ENCODE measurements at places on chromosomes 3 and 15.

DNA sequence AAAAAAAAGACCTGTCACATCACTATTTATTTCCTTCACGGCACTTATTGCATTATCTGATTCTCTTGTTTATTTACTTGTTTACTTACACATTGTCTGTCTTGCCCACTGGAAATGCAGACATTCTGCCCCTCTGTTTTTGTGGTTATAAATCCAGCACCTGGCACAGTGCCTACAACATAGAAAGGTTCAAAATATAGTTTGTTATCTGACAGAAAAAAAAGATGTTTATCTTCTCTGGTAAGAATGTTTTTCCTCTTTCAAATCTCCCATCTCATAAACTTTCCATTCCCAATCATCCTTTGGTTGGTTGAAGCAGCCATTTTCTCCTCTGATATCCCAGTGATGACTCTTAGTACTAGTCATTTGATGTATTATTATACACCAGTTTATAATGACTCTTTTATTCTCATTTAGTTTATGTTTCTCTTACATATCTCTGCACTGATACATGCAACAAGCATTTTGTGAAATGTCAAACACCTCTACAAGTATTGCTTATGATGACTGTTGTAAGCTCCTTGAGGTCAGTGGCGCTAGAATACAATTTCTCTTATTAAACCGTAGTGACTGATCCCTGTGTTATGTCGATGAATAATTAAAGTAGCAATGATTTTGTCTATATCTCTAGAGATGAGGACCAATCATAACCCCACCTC, 398.4 kb upstream of the TBL1XR1 start:
- DNase-seq: no peak

DNA sequence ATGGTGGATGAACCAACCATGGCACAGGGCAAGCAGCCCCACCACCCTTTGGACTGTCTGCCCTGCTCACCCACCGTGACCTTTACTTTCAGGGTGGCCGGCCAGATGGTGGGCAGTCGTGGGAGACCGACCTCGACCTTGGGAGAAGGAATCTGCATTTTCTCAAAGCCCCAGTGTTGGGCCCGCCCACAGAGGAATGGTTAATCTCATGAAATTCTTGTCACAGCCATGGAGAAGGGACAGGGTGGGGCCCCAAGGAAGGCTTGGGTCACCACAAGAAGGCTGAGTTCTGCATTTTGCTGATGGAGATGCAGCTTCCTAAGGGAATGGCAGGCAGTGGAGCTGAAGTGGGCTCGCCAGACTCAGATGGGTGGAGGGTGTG, 2.9 kb downstream of the PLXND1 start:
- DNase-seq: no peak

DNA sequence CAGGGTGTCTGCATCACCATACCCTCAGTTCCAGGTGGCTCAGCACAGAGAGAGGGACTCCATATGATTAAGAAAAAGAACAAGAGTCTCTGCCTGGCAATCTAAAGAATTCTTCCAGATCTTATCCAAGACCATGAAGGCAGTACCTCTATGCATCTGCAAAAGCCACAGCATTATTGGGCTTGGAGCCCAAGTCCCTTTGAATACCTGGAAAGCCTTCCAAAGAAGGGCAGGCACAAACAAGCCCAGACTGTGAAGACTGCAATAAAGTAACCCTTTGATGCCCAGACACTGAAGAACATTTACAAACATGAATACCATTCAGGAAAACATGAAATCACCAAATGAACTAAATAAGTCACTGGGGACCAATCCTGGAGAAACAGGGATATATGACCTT, 60.9 kb upstream of the DIPK2A start:
- DNase-seq: no peak

DNA sequence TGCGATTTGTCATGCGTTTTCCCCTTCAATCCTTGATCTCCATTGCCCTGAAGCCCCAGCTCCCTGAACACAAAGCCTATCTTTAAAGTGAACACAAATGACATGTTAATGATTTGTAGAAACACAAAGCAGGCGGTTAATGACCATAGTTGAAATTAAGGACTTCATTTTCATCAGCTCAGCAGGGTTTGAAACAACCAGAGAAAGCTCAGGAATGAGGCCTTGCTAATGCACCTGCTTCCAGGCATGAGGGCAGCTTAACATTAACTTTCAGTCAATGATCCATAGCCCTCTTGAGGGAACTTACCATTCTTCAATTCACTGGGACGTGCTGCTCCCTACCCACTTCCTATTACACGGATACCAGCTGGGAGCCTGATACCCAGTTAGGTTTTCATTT, 427.2 kb upstream of the CBLB start:
- DNase-seq: no peak

DNA sequence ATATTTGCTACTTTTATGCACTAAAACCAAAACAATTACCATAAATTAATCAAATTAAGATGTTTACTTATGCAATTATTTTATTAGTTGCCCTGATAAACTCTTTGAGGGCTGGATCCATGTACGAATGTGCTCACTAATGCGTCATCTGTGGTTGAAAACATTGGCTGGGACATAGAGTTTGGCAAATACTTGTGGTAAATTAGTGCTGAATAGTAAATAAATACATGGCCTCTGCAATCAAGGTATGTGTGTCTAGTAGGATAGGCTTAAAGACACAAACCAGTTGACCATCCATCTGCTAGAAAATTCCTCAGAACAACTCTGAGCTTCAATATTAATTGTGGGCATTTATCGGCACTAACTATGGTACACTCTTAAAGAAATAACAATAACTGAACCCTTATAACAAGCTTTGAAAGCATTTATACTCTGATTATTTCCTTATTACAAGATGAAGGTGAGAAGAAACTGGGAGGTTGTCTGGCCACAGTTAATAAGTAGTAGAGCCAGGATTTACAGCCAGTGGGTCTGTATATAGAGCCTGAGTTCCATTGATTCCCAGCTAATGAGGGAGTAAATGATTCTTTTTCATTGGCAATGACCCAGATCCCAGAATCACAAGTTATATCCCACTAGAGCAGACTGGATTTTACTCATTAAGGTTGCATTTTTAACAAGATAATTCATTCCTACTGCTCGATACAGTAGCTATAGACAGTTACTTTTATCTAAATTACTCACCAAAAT, 169.5 kb upstream of the CNTN6 start:
- DNase-seq: no peak

DNA sequence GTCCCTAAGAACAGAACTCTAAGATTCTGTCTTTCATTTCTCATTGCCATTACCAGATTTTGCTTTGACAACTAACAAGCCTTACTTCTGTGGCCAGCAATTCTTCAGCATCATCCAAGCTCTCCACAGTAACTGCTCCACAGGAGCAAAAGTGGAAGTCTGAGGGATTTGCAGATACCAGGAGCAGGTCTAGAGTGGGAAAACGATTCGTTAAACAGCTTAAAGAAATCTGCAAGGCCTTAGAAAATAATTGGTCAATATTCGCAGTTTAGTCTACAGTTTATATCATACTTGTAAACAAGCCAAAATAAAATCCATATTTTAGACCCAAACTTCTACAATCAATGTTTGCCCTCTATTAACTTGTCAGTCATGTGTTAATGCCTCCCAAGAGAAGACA, 24.1 kb downstream of the MYH15 start:
- no peak for DNase-seq

GRCh38 chr3:193910886-193911738, 224.8 kb upstream of the HES1 start:
- DNase-seq: no peak

GRCh38 chr3:194676471-194676870, 4.5 kb upstream of the LSG1 start:
- DNase-seq: no peak

GRCh38 chr3:150544041-150544440, 2.3 kb downstream of the SERP1 start:
- no peak for DNase-seq

GRCh38 chr3:96428097-96428496, 386.3 kb upstream of the EPHA6 start:
- DNase-seq: no peak

- no peak for DNase-seq
Measured at GRCh38 chr3:114587986-114588385, 294.2 kb downstream of the TIGIT start.

GRCh38 chr15:35519541-35520149, 26.3 kb downstream of the DPH6 start:
- DNase-seq: no peak

Measured in activated CD4-positive, alpha-beta T cell treated with anti-CD3 and anti-CD28 coated beads, Interleukin-2, amount 50 U/mL, for 4 hours (primary cell).